ENCODE measurements at places on chromosomes 4 and X.

DNA sequence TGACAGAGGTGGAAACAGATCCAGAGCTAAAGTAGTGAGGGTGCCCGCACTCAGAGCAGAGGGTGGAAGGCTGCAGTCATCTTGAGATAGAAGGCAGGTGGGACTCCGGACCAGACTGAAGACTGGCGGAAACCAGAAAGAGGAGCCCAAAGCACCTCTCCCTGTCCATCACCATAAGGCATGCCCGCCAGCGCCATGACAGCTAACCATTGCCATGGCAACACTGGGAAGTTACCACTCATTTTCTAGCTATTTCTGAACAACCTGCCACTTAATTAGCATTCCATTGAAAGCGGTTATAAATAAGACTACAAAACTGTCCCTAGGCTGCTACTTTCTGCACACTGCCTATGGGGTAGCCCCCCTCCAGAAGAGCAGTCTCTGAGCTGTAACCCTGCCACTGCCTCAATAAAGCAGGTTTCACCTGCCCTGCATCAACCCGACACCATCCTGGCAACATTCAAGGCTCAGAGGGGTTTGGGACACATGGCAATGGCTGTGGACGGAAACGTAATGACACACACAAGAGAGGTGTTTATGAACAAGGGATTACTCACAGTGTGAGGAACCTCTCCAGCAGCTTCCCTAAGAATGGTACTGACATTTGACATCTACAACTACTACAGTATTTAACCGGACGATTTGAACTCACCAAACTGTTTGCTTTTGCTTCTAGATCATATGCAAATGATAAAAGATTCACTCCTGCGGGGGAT, 27.8 kb upstream of the FGFBP2 start:
- no peak for DNase-seq

GRCh38 chrX:54551801-54552200, 21.8 kb downstream of the GNL3L start:
- DNase-seq, result no peak

- no peak for DNase-seq
These were observed 353.0 kb downstream of the ADAM29 start for GRCh38 chr4:175271010-175271630.

GRCh38 chrX:29431895-29432294, 783.5 kb upstream of the MAGEB2 start:
- DNase-seq, result no peak

- DNase-seq, result no peak
These were observed 1.4 kb upstream of the AADAT start for GRCh38 chr4:170091069-170091696.

DNA sequence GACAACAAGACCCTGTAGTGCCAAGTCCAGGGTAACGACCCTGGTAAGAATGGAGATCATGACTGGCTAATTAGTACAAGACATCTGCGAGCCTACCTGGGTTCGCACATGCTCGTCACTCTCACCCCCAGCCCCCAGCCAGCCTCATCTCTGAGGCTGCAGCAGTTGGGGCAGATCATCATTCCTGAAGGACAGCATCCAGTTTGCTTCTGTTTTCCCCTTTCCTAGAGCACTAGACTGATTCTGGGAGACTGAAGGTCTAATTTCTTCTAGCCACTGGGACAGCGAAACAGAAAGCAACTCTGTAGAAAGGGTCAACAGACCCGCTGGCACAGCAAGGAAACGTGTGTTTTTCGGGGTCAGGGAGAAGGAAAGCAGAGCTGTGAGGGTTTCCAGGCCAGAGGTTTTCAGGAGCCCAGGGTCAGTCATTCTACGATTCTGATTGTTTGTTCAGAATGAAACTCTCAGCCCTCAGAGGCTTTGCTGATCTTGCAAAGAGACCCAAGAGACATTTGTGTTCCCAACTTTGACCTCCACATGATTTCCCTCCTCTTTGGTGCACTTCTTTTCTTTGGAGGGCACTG, 343.1 kb upstream of the NOCT start:
- no peak for DNase-seq

- DNase-seq, result no peak
These were observed 254.1 kb upstream of the IGFBP7 start for GRCh38 chr4:57364255-57364654.

GRCh38 chr4:68288393-68288740, 42.9 kb upstream of the TMPRSS11B start:
- no peak for DNase-seq

DNA sequence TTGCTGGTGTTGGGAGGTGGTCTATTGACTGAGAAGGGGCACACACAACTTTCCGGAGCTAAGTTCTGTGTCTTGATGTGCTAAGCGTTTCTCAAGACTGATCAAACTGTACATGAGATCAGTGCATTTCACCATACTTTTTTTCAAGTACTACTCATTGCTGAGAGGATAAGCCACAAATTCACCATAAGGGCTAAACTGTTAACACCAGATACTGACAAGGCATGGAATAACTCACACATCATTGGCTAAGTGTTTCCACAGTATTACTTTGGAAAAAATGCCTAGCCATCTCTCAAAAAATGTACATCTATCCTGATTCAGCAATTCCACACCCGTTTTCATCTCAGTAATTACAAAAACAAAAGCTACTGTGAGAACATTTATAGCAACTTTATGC, 13.0 kb downstream of the RBMX start:
- DNase-seq, result no peak

- no peak for DNase-seq
These were observed 2.6 kb downstream of the FAAH2 start for GRCh38 chrX:57289089-57289488.

DNA sequence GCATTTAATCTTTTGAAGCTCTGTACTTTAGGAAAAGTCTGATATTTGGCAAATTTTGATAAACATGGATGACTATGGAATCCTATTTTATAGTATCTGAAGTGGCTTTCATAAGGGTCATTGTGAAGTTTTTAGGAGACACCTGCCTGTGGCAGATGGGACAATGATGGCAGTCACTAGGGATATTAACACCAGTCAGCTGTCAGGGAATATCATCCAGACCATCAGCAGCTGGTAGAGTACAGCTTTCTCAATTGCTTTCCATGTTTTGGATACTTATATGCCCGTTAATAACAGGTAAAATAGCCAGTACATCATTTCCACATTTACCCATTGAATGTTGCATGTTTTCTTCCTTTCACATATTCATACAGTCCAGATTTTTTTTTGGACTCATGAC, 39.1 kb downstream of the NPNT start:
- no peak for DNase-seq

DNA sequence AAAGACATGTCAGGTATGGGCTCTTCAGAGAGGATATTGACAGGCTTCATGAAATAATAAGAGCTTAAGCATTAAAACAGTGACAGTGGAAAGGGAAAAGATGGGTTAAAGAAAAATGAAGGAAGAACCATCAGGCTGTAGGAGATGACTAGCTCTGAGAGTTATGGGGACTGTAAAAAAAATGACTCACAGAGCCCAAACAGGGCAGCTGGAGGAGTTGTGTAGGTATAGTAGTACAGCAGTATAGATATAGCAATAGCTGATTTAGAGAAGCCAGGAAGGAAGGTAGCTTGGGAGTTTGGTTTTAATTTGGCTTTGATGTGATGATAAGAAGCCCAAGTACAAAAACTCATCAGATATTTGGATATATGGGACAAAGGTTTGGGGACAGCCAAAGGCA, 66.6 kb downstream of the FREM3 start:
- no peak for DNase-seq

GRCh38 chrX:155048977-155049619, 21.8 kb downstream of the CMC4 start:
- DNase-seq, result peak; percentile 68

All from hematopoietic multipotent progenitor cell treated with erythropoietin and hydrocortisone succinate and interleukin-3 and kit ligand, for 17 days (in vitro differentiated cells).